ENCODE measurements at places on chromosomes 3 and 15.

GRCh38 chr3:70358978-70359580 is 46.6 kb upstream of the MDFIC2 start:
- no peak for DNase-seq

GRCh38 chr15:47411733-47412132 is 305.6 kb upstream of the SEMA6D start:
- no peak for DNase-seq

GRCh38 chr3:186417791-186418190 is 55.8 kb upstream of the DGKG start:
- no peak for DNase-seq

GRCh38 chr15:59536553-59536952 is 75.0 kb upstream of the GCNT3 start:
- no peak for DNase-seq

- DNase-seq: no peak
Observed at GRCh38 chr3:16317561-16317945, 52.5 kb downstream of the OXNAD1 start.

DNA sequence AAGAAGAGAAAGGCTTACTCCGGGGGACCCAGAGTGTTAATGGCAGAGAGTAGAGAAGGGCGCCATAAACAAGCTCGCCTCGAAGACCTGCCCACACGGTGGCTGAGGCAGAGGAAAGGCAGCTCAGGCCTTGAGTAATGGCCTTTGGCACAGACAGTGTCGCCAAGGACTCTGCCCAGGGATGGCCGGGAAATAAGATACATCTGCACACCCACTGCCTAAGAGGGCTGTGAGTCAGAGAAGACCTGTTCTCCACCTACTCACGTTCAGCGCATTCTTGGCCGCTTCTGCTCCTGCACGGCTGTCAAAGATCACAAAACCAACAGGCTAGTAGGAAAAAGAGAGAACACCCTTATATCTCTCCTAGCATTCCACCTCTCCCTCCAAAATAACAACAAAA is 26.2 kb downstream of the RBPMS2 start:
- DNase-seq: no peak

DNA sequence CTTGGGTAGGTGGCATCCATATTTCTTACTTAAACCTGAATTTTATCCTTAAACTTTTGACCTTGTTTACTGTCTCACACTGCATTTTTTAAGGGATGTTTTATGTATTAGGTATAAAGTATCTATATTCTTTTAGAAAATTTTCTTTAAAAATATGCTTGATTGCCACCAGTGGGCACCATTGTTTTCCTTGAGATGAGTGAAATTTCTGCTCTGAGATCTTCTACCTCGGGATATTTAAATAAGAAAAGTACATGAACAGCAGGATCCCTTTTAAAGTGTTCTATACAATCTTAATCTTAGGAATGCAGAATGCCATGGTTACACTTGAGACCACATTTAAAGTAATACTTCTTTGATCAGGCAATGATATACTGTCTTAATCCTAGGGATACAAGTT is 108.7 kb downstream of the SLMAP start:
- no peak for DNase-seq

- no peak for DNase-seq
Observed at GRCh38 chr15:79378394-79379109, 53.6 kb upstream of the MINAR1 start.

DNA sequence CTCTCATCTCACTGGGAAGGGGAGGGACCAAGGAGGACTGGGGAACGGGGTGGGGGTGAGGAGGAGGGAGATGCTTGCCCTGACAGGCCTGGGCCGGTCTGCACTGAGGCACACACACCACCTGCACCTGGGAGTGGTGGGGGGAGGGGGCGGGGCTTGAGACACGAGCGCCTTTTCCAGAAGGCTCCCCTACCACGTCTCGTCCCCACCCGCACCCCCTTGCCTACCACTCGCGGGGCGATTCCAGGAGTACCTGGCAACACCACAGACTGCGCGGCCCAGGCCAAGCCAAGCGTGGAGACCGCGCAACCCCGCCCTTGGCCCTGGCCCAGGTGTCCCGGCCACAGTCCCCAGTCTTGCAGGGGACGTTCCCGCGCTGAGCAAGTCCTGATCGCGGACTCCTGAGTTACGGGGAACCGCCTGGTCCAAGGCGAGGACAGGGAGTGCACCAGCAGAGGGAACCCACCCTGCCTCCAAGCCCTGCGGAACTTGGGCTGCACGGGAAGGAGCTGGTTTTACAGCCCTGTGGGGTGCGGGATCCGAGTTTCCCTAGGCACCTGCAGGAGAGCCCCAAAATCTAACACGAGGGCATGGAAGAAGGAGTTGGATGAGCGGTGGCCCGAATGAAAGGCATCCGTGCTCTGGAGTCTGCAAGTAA is 68.1 kb upstream of the SH3GL3 start:
- no peak for DNase-seq

DNA sequence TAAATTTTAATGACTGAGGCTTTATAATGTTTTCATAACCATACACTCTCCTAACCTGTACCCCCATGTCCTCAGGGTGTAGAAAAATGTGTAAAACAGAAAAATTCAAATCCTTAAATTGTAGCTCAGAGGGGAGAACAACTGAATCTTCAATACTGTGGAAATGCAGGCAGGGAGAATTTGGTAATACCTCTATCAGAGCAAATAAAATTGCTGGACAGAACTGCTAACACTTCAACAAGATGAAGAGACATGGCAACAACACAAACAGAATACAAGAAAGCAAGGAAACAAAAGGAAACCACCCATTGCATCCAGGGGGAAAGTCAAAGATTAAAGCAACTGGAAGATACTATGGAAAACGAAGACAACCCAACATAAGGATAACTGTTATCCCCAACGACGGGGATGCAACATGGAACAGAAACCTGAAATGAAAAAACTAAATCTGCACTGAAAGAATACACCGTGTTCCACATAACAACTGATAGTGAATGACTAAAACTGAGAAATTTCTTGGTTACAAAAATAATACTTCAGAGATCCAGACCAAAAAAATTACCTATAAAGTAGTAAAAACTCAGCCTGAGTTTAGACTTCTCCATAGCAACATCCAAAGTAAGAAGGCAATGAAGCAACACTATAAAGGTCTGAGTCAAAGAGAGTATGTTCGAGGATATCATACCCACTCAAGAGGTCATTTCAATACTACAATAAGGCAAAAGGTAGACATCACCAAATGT is 48.5 kb downstream of the HACD2 start:
- no peak for DNase-seq

DNA sequence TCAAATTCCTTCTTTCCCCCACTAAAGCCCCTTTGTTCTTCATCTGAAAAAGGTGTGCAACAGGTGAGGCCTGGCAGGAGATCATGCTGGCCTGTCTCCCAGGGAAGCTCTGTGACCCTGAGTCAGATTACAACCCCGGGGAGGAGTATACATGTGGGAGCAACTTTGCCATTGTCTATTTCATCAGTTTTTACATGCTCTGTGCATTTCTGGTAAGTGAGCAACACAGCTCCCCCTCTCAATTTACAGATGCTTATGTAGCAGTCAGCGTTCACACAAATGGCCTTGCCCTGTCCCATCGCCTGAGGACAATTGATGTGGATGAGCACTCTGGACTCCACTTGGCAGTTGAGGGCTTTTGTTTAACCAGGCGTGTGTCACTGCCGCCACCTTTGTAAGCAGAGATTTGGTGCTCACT is 70.4 kb downstream of the CHDH start:
- no peak for DNase-seq

- DNase-seq: no peak
Observed at GRCh38 chr3:70856414-70857162, 544.1 kb upstream of the MDFIC2 start.

GRCh38 chr15:51888593-51889195 is 59.2 kb downstream of the TMOD3 start:
- DNase-seq: no peak

DNA sequence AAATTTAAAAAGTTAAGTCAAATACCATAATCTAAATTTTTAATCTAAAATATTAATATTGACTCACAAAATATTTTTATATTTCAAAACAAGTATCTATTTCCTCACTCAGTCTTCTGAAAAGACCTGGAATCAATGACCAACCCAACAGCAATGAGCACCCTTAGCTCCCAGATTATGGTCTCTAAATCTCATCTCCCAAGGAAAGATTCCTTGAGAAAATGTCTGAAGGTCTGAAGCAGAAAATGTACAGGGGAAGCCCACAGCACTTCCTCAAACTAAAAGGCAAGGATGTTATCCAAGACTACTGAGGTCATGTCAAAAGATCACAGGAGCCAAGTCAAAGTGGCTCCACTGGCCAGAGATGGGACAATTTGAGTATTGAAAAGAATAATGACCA is 51.0 kb upstream of the SLCO2A1 start:
- DNase-seq: no peak

DNA sequence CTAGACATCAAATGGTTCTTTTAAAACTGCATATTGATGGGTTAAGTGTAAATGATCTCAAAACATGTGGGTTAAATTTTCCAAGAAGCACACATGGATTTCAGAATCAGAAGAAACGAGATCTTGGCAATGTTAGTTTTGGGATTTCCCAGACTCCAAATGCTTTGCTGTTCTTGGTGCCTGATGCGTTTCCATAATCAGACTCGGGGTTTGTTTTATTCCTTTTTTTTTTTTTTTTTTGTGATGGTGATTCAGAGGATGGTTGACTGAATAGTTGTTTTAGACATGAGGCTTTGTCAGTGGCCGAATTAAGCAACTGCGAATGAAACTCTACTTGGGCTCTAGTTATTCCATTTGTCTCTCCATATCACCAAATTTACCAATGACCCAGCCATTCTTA is 52.2 kb upstream of the FAM98B start:
- DNase-seq: no peak

DNA sequence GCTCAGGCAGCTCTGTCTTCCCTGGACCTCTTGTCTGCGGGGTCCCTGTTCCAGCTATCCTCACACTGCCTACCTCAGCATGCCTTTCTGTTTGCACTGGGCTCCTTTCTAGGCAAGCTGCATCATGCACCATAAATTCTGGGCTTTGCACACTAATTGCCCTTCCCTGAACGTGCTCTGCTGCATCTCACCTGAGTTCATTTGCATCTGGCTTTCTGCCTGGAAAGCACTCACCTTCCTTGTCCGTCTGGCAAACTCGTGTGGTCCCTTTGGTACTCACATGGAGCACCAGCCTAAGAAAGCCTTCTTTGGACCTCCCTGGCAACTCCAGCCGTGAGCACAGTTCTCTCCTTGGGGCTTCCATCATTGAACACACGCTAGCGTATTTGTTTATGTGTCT is 365.6 kb downstream of the SV2B start:
- no peak for DNase-seq

DNA sequence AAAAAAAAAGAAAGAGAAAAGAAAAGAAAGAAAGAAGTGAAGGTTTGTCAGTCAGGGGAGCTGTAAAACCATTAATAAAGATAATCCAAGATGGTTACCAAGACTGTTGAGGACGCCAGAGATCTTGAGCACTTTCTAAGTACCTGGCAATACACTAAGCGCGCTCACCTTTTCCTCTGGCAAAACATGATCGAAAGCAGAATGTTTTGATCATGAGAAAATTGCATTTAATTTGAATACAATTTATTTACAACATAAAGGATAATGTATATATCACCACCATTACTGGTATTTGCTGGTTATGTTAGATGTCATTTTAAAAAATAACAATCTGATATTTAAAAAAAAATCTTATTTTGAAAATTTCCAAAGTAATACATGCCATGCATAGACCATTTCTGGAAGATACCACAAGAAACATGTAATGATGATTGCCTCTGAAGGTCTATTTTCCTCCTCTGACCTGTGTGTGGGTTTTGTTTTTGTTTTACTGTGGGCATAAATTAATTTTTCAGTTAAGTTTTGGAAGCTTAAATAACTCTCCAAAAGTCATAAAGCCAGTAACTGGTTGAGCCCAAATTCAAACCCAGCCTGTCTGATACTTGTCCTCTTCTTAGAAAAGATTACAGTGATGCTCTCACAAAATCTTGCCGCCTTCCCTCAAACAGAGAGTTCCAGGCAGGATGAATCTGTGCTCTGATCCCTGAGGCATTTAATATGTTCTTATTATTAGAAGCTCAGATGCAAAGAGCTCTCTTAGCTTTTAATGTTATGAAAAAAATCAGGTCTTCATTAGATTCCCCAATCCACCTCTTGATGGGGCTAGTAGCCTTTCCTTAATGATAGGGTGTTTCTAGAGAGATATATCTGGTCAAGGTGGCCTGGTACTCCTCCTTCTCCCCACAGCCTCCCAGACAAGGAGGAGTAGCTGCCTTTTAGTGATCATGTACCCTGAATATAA is 2.0 kb downstream of the B2M start:
- DNase-seq: no peak

GRCh38 chr3:46299608-46300460 is 54.1 kb upstream of the CCR2 start:
- no peak for DNase-seq

GRCh38 chr3:31636694-31637442 is 104.1 kb downstream of the STT3B start:
- no peak for DNase-seq

DNA sequence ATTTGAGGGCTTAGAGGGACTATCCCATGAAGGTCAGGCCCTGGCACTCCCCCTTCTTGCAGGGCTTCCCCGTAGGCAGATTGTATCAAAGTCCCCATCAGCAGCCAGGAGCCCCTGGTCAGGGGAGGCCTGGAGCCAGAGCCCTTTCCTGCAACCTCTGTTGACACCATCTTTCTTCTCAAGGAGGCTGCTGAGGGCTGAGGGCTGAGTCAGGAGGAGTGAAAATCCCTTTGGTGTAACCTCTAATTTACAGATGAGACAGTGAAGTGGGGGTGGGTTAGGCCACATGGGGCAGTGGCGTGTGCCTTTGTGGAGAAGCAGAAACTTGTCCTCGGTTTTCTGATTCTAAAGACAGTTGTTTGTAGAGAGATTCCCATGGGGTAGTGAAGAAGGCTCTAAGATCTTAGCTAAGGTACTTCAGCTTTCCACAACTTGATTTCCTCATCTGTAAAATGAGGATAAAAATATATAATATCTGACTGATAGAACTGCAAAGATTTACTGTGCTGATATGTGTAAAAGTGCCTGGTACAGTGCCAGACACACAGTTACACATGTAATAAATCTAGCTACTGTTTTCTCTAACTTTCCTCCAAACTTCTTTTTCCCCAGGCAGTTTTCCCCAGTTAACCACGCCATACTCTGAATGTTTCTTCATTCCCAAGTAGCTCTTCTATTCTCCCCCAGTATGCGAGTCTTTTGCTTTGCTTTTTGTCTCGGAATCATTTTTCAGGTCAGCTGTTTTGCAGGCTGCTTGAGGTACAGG is 249.4 kb upstream of the TPM1 start:
- no peak for DNase-seq

GRCh38 chr3:181105646-181106045 is 116.1 kb upstream of the DNAJC19 start:
- no peak for DNase-seq

- DNase-seq: no peak
Observed at GRCh38 chr3:183764847-183765731, 60.3 kb downstream of the MAP6D1 start.

DNA sequence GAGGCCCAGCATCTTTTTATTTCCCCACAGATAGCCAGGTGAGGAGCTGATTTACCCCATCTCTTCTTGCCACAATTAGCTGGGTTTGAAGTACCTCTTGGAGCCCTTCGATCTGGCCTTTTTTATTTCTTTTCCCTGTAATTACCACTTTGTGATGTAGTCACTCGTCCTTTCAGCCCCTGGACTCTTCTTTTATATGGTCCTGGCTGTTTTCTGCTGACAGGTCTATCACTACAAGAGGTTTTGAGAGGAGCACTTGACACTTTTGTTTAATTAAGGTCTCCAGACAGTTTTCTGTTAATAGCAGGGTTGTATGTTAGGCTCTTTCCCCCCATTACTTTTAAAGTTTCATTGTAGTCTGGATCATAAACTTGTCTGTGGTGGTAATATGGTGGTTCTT is 11.8 kb downstream of the ATXN7 start:
- no peak for DNase-seq

Measured in activated T-helper 1 cell treated with anti-CD3 and anti-CD28 coated beads, Interleukin-2, amount 50 U/mL, for 16 hours (primary cell).